ENCODE measurements at places on chromosomes 11 and 22. TPM values are rescaled to one million over a fixed set of nuclear protein-coding genes. Genes with fewer than 3 reads are reported as not detected.

DNA sequence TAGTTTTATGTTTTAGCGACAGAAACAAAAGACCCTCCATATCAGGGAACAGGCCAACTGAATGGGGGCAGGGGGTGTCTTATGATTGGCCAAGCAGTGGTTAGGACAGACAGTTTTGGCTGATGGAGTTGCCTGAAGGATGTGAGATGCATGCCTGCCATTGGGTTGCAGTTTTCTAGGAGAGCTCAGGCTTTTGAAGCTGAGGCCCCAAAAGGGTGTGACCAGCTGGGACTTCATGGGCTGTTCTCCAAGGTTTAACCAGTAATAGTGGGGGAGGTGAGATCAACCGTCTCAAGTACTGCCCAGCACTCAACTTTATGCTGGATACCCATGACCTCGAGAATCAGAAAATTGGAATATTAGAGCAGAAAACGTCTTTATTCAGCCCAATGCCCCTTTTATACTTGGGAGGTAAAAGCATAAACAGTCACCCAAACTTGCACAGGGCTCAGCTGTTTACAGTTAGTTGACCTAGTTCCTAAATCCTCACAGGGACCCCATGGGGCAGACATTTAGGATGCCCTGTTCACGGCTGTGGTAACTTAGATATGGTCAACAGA lies 13.5 kb downstream of the DTX4 start:
- no peak overlapping the region for H3K27ac ChIP-seq
- DNase-seq = no peak
- no peaks in the 10 kb centered on the region for H3K36me3 ChIP-seq
- no peaks in the 10 kb centered on the region for H3K27me3 ChIP-seq
- no peaks in the 10 kb centered on the region for H3K4me1 ChIP-seq

- no peak overlapping the region for H3K27ac ChIP-seq
- DNase-seq = no peak
- no peaks in the 10 kb centered on the region for H3K36me3 ChIP-seq
- no peaks in the 10 kb centered on the region for H3K4me1 ChIP-seq
- H3K27me3 ChIP-seq = no peaks in the 10 kb centered on the region
- no peak overlapping the region for H3K4me3 ChIP-seq
Measured at GRCh38 chr11:131785801-131786200, 415.4 kb downstream of the NTM start.

- no peak for DNase-seq
- no peaks in the 10 kb centered on the region for H3K4me1 ChIP-seq
- H3K27ac ChIP-seq = no peak overlapping the region
- no peak overlapping the region for H3K4me3 ChIP-seq
Measured at GRCh38 chr22:28105988-28106387, 186.9 kb upstream of the PITPNB start.

OR2AG1 gene
- total RNA-seq = not detected

C11orf87 gene
- total RNA-seq = not detected

MYRF gene
- 1.1 TPM for total RNA-seq

PDE3B gene
- total RNA-seq = 96.6 TPM
